Activated CD4-positive, alpha-beta memory T cell treated with anti-CD3 and anti-CD28 coated beads for 36 hours (primary cell): ENCODE measurements at places on chromosomes 2 and 18. TPM values are rescaled to one million over a fixed set of nuclear protein-coding genes. Genes with fewer than 3 reads are reported as not detected.

GRCh38 chr18:35619941-35620340, 38.4 kb downstream of the GALNT1 start:
- peaks cover 23% of the 10 kb centered on the region for H3K4me1 ChIP-seq
- DNase-seq, result no peak
- H3K4me3 ChIP-seq, result no peak overlapping the region
- H3K27me3 ChIP-seq, result no peaks in the 10 kb centered on the region
- no peak overlapping the region for H3K27ac ChIP-seq

- no peaks in the 10 kb centered on the region for H3K4me1 ChIP-seq
- no peaks in the 10 kb centered on the region for H3K36me3 ChIP-seq
- H3K27ac ChIP-seq, result no peak overlapping the region
- no peak overlapping the region for H3K4me3 ChIP-seq
- no peak for DNase-seq
Observed at GRCh38 chr2:55511508-55512124, 7.9 kb upstream of the CFAP36 start.

- peaks cover 20% of the 10 kb centered on the region for H3K4me1 ChIP-seq
- H3K4me3 ChIP-seq, result peak within 1 kb of the TSS; percentile 33
- no peak within 1 kb of the TSS for H3K27ac ChIP-seq
- H3K36me3 ChIP-seq, result no peaks in the 10 kb centered on the region
- peak; percentile 61 for DNase-seq
Observed at GRCh38 chr2:15939854-15940660, at the start of gene MYCN. Gene MYCN, plus strand, starts transcription at chr2:15940550. Its CDS starts 1,515 bp downstream, at chr2:15942065.

- peaks cover 27% of the 10 kb centered on the region for H3K36me3 ChIP-seq
- H3K27ac ChIP-seq, result no peak overlapping the region
- H3K27me3 ChIP-seq, result no peaks in the 10 kb centered on the region
- H3K4me3 ChIP-seq, result no peak overlapping the region
Observed at GRCh38 chr2:43452318-43452731, 143.5 kb downstream of the THADA start.

DNA sequence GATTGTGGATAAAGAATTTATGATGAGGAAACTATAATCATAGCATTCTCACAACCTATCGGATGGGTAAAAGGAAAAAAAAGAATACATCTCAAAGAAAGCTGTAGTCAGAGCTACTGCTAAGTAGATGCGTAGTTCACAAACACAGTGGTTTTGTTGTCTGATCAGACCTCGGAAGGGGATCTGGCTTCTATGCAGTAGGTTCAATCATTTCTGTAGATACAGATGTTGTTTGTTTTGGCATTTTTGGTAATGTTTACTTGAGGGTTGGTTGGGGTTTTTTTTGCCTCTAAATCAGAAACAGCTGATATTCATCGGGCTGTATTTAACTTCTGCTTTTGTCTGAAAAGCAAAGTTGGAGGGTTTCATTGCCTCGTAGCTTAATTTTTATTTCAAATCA, 42.1 kb downstream of the NPAS2 start:
- no peaks in the 10 kb centered on the region for H3K4me1 ChIP-seq
- no peaks in the 10 kb centered on the region for H3K36me3 ChIP-seq
- peaks cover 2% of the 10 kb centered on the region for H3K27me3 ChIP-seq
- no peak overlapping the region for H3K4me3 ChIP-seq
- no peak overlapping the region for H3K27ac ChIP-seq
- no peak for DNase-seq

- H3K4me3 ChIP-seq, result no peak overlapping the region
- no peaks in the 10 kb centered on the region for H3K4me1 ChIP-seq
- H3K27me3 ChIP-seq, result no peaks in the 10 kb centered on the region
- no peak for DNase-seq
- no peak overlapping the region for H3K27ac ChIP-seq
- H3K36me3 ChIP-seq, result no peaks in the 10 kb centered on the region
Observed at GRCh38 chr2:133405252-133405651, 163.0 kb downstream of the NCKAP5 start.

DNA sequence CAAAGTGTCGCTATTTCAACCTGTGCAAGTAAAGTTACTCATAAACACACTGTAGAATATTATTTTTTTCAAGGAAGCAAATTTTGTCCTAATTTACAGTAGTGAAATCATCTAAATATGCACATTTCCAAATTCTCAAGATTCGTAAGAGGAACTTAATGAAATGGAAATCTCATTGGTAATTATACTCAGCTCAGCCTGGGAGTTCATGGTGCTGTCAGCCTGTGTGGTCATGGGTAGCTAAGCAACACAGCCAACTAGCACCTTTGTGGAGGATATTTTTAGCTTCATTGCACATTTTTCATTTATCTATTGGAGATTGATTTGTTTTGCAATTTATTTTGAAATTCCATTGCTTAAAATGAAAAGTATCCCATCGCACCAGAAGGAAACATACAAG, 975.7 kb upstream of the ZEB2 start:
- H3K27me3 ChIP-seq, result no peaks in the 10 kb centered on the region
- no peaks in the 10 kb centered on the region for H3K36me3 ChIP-seq
- H3K4me1 ChIP-seq, result no peaks in the 10 kb centered on the region
- H3K4me3 ChIP-seq, result no peak overlapping the region
- H3K27ac ChIP-seq, result no peak overlapping the region

DNA sequence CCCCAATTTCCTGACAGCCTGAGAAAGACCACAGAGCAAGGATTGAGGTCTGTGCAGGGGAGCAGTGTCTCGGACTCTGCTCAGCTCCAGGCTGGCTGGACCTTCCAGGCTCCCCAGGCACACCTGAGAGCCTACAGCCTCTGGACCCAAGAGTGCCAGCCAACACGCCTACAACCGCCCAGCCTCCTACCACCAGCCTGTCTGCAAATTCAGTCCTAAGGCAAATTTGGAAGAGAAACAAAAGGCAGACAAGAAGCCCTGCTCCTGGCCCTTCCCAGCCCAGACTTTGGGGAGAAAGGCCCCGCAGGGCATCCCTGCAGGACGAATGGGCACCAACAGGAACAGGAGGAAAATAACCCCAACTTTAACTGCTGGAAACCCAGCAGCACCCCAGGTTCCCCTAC, 1.9 kb downstream of the HS6ST1 start:
- H3K27ac ChIP-seq, result no peak overlapping the region
- no peaks in the 10 kb centered on the region for H3K27me3 ChIP-seq
- H3K4me3 ChIP-seq, result peak overlapping the region; percentile 79
- DNase-seq, result peak; percentile 8

GRCh38 chr2:169768262-169768995, 30.2 kb upstream of the SSB start:
- H3K27ac ChIP-seq, result no peak overlapping the region
- peaks cover 7% of the 10 kb centered on the region for H3K4me1 ChIP-seq
- H3K4me3 ChIP-seq, result peak overlapping the region; percentile 54
- DNase-seq, result peak; percentile 44
- peaks cover 10% of the 10 kb centered on the region for H3K27me3 ChIP-seq

- DNase-seq, result no peak
- H3K4me1 ChIP-seq, result peaks cover 22% of the 10 kb centered on the region
- H3K27ac ChIP-seq, result no peak overlapping the region
- H3K27me3 ChIP-seq, result peaks cover 8% of the 10 kb centered on the region
Observed at GRCh38 chr18:35572644-35573043, 8.9 kb upstream of the GALNT1 start.

DNA sequence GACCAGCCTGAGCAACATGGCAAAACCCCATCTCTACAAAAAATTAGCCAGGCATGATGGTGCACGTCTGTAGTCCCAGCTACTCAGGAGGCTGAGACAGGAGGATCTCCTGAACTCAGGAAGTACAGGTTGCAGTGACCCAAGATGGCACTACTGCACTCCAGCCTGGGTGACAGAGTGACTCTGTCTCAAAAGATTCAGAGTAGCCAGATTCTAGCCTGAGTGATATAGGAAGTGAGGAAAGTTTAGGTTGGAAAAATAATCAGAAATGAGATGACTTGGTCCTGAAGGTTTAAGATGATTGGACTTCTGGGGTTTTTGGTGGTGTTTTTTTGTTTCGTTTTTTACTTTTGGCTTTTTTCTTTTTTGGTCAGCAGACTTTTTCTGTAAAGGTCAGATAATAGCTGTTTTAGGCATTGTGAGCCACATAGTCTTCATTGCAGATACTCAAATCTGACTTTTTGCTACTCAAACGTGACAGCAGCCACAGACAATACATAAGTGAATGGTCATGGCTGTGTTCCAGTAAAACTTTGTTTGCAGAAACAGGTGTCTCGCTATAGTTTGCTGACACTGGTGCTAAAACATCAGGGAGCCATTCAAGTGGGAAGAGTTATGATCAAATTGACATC, 104.1 kb upstream of the UBXN4 start:
- peaks cover 12% of the 10 kb centered on the region for H3K4me1 ChIP-seq
- peak overlapping the region; percentile 24 for H3K27ac ChIP-seq
- DNase-seq, result peak; percentile 20
- no peak overlapping the region for H3K4me3 ChIP-seq

GRCh38 chr2:75800456-75800855, 89.7 kb upstream of the GCFC2 start:
- no peak overlapping the region for H3K27ac ChIP-seq
- no peaks in the 10 kb centered on the region for H3K36me3 ChIP-seq
- no peak overlapping the region for H3K4me3 ChIP-seq
- H3K4me1 ChIP-seq, result no peaks in the 10 kb centered on the region
- DNase-seq, result no peak

- no peaks in the 10 kb centered on the region for H3K27me3 ChIP-seq
- H3K4me1 ChIP-seq, result no peaks in the 10 kb centered on the region
Observed at GRCh38 chr18:10235661-10235952, 218.8 kb upstream of the APCDD1 start.

DNA sequence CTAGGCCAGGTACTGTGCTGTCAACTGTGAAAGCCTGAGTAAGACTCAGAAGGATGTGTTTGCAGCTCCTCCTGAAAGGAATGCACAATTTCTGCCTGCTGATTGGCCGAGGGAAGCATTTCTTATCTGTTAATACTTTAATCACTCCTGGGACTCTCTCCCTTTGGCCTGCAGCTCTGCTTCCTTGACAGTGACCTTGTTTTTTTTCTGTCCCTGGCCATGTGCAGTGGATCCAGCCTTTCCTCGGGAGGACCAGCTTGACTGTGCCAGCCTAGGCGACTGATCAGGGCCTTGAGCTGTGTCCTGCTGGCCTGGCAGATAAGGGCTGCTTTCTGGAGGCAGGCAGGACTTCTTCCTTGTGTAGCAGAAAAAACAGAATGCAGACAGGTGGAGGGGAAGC, 10.0 kb downstream of the RNF144A start:
- no peak for DNase-seq
- peaks cover 34% of the 10 kb centered on the region for H3K36me3 ChIP-seq
- H3K4me1 ChIP-seq, result peaks cover 50% of the 10 kb centered on the region
- H3K27ac ChIP-seq, result no peak overlapping the region

DNA sequence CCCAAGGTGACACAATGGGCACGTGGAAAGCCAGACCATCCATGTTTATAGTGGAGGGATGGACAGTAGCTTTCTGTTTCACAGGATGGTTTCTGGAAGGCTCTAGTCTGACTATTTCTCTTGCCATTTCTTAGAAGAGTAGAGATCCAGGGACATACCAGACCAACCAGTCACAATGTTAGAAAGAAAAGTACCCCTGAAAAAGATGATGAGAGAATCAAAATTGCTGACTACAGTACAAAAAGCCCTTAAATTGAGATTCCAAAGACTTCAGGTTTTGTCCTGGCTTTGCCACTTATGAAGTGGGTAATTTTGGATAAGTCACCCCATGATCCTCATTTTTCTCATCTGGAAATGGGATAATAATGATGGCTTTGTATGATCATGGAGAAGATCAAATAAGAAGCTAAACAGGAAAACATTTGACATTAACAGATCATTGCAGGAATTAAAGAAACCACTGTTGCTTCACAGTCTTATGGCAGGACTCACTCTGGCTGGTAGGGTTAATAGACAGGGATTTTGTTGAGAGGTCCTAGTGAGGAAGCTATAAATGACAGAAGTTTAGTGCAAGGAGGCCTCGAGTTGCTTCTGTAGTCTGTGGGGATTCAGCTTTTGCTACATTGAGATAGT, 386.0 kb downstream of the IRS1 start:
- no peak for DNase-seq
- no peaks in the 10 kb centered on the region for H3K36me3 ChIP-seq
- no peaks in the 10 kb centered on the region for H3K27me3 ChIP-seq

The AMER3 gene
- not detected for total RNA-seq

The CHRNA1 gene
- total RNA-seq, result not detected

The CYTIP gene
- 388 TPM for total RNA-seq

The XIRP2 gene
- not detected for total RNA-seq

The IL36G gene
- not detected for total RNA-seq

The FLACC1 gene
- 0.67 TPM for total RNA-seq

The FAM228A gene
- total RNA-seq, result 0.12 TPM

The OSBPL6 gene
- total RNA-seq, result 1.5 TPM

The CRIM1 gene
- 5.3 TPM for total RNA-seq

The HOXD8 gene
- not detected for total RNA-seq

The RAX gene
- not detected for total RNA-seq

The ATOH8 gene
- total RNA-seq, result not detected

The MCFD2 gene
- 31.4 TPM for total RNA-seq

The DYSF gene
- not detected for total RNA-seq
